Stimulated activated CD4-positive, alpha-beta T cell treated with anti-CD3 and anti-CD28 coated beads, Interleukin-2, amount 100 ng/mL, for 48 hours (primary cell): ENCODE measurements at places on chromosomes 16 and 17.
A peak's percentile ranks its signal among the peaks of the same experiment; 100 is the strongest.

DNA sequence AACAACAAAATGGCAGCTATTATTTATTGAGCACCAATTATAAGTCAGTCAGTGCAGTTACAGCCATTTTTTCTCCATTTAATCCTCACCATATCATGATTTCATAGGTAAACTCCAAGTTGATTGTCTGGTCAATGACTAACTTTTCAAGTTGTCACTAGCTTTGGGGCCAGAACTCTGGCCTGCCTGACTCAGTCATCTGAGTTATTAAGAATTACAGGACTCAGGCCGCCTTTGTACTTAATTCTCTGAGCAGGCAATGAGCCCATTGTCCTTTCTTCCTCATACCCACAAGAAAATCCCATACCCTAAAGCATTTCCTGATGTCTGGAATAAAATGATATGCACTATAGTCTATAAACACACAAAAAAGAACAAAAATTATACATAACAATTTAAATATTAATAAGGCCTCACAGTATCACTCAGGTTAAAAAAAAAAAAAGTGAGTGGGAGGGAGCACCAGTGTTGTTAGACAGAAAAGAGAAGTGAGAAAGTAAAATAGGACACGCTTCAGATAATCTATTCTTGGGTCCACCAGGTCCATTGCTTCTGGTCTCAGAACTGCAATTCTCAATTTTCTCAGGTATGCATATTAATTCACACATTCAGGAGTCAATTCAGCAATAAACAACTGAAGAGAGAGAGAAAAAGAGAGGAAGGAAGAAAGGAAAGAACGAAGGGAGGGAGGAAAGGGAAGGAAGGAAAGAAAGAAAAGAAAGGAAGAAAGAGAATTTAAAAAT, 70.2 kb downstream of the SPAG9 start:
- no peak for DNase-seq

- no peak for DNase-seq
These were observed 12.5 kb downstream of the SLC22A31 start for GRCh38 chr16:89187770-89188392.

DNA sequence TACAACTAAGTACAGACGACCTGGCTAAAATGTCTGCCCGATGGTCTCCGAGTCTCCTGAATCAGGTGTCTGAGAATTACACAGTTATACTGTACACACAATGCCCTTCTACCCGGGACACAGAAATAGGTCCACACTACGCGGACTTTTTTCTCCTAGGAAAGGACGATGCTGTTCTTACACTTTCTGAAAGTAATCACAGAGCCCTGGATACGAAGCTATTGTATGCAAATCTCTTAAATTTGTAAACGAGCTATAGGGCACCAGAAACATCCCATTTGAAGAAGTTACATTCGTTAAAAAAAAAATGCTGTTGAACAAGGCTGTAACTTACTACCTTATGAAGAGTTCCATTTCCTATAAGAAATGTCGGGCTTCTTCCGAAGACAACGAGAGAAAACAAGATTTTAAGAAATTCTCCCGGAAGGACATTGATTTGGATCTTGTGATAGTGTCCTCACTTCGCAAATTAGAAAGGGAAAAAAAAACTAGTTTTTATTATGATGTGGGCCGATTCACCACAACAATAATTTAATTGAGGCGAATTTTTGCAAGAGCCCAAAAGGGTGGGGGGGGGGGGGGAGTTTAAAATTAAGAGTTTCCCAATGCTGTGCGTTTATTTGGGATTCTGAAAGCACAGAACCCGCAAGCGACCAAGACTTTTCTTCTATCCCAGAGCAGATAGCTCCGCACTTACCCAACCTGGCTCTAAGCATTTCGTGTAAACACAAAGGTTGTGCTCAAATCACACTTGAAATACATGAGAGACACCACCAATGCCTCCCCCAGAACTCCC, 1.5 kb upstream of the SOX9 start:
- DNase-seq, result no peak

GRCh38 chr16:89931305-89931896, 8.3 kb downstream of the TUBB3 start:
- DNase-seq, result no peak

DNA sequence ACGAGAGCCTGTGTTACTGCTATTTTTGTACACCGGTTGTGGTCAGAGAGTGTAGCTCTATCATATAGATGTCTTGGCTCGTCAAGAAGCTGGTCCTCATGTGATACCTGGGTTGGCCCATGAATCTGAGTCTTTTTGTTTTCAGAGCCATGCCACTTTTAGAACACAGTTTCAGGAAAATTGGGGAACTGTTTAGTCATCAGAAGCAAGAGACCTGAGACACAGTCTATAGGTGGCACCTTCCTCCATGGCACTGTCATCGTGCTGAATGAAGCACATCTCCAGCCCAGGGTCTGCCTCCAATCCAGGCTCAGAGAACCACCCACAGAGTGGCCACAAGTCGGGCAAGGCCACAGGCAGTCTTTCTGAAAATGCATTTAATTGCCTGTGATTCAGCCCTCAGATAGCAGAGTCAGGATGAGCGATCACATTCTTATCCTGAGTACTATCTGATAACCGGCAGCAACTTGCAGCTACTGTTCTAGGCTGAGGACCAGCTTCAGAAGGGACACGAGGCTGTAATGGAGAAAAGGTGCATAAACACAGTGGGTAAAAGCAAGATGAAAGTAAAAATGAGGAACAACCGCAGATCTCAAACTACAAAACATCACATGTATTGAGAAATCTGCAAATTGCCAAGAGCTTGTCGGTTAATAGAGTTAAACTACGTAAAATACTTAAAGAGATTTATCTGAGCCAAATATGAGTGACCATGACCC, 14.2 kb upstream of the HAPSTR1 start:
- peak; percentile 23 for DNase-seq

DNA sequence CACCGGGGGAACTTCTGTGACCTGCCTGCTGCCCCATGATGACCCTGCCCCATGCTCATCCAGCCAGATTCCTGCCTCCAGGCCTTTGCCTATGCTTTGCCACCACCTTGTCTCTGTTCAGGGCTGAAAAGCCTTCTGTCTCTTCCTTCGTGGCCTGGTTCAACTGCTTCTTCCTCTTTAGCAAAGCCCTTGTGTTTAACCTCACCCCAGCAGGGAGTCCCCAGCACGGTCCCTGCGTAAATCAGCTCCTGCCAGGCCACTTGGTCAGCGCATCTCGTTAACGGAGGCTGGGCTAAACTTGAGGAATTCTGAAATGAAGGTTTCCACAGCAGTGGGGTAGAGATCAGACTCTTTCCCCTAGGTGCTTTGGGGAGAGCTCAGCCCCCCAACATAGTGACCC, 16.1 kb upstream of the KCNJ12 start:
- DNase-seq, result no peak

DNA sequence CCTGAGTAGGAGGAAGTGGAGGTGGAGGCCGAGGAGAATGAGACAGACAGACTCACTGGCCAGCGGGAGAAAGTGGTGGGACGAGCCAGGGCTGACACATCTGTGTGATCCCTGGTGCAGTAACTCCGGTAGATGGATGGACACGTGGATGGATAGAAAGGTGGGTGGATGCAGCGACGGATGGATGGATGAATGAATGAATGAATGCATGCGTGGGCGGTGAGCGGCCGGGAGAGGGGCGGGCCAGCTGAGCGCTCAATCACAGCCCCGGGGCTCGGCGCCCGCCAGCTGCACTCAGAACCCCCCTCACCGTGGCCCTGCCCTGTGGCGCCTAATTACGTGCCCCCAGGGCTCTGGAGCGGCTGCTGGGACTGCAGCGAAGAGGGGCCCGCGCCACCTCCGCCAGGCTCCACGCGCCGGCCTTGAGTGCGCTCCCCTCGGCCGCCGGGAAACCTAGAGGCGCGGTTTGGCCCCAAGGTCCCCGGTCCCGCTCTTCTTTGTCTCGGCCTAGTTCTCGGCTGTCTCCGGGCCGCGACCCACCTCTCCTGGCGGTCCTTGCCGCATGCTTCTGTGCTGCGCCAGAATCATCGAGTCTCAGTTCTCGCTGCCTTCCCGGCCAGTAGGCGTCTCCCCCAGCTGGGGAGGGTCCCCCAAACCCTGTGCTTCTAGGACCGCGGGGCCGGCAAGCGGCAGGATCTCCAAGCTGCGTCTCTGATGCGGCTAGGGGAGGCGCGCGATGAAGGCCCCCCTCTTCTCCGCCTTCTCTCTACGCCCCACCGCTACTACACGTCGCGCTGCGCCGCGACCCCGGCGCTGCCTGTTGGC, 41.0 kb downstream of the RAI1 start:
- no peak for DNase-seq

GRCh38 chr17:33927732-33928133, 327.4 kb upstream of the CCL2 start:
- DNase-seq, result no peak

DNA sequence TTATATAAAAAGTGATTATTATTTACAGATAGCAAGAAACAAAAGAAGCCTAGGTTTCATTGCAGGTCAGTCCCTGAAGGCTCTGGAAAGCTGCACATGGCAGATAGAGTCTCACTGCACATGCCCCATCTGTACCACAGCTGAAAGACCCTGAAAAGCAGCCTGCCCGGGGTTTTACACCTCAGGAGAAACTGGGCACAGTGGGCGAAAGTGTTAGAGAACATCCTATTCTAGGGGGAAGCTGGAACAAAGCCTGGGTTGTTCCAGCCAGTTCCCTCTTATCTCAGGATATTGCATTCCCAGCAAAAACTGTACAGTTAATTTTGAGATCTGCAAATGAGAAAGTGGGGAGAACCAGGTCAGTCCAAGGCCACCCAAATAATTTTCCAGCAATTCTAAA, 419.7 kb downstream of the CNTNAP4 start:
- no peak for DNase-seq

DNA sequence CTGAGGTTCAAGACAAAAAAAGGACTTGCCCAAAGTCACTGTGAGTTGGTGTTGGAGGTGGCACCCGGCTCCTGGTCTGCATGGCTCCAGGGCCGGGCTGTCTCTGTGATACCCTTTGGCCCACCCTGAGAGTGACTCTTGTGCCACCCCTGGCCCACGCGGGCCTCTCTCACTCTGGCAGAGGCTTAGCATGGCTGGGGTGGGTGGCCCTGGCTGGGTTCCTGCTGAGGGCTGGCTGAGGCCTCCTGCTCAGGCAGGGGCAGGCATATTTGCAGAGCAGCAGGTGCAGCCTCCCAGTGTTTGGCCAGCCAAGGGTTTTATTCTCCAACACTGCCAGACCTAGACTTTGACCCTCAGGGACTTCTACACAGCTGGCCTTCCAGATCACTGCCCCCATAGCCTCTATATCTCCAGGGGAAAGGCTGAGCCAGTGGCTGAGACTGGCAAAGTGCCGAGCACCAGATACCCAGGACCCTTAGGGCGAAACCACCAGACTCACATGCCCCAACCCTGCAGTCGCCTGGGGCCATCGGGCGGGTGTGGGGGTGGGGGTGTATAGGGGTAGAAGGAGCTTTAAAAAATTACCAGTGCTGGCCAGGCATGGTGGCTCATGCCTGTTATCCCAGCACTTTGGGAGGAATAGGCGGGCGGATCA, 21.5 kb upstream of the ADGRG1 start:
- no peak for DNase-seq

DNA sequence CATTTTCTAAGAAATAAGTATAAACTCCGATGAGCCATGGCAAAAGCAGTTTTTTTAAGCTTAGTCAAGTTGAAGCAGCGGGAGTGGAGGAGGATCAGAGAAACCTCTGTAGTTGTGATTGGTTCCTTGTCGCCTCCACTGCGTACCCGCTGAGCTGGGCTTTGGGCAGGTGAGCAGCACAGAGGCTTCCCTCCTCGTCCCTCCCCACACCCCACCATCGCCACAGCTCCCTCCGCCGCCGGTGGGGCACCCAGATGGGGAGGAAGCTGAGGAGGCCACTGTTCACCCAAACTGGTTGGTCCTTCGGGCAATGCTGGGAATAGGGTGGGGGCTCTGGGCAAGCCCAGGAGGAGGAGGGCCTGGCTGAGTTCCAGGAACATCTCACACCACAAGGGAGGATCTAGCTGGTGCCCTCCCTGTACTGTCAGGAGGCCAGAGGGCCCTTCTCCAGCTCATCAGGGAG, 5.2 kb upstream of the MRPL38 start:
- no peak for DNase-seq

DNA sequence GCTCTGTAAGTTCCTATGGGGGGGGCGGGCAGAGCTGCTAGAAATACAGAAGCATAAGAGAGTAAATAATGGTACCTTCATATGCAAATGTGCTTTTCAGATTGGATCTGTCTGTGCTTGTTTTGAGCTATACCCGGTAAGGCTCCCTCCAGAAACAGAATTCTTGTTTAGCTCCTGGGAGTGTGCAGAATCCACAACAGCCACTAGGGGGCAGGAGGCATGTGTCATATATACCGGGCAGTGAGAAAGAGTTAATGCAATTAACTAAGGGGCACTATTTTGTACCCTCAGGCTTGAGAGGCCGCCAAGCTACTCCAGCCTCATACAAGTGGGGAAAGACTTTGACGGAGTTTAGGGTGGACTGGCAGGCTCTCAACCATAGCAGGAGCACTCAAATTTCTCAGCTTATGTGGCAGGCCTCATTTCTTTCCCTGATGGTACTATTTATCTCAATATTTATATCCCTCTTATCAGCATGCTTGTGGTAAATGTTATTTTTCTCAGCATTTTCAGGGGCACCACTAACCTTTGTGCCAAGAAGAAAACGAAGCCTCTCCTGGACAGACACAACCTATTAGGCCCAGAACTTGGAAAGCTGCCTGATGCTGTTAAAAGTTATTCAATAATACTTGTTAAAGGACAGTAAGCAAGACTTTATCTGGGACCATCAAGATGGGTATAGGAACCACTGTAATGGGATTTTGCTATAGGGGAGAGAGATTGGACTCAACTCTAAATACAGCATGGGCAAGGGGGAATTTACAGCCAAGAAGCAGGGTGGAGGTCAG, 10.7 kb upstream of the CENPV start:
- peak; percentile 70 for DNase-seq
